ENCODE measurements at places on chromosomes 5 and 9.
A peak's percentile ranks its signal among the peaks of the same experiment; 100 is the strongest.

DNA sequence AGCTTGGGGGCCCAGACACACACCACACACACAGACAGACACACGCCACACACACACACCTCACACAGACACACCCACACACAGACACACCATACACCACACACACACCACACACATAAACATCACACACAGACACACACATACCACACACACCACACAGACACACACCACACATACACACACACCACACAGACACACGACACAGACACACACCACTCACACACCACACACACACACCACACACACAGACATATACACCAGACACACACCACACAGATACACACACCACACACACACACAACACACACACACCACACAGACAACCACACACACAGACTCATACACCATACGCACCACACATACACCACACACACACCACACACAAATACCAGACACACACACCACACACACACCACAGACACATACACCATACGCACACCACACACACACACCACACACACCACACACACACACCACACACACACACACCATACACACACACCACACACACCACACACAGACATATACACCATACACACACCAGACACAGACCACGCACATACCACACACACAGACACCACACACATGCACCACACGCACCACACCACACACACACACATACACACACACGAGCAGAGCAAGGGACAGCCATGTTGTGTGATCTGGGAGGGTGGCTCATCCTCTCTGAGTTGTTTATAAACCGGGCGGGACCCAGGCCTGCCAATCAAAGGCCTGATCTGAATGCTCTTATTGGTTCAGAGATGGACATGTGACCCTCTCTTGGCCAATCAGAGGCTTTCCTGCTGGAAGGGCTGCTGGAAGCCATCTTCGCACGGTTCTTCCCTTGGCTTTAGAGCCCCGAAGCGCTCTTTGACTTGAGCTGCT lies 148.3 kb downstream of the GAPVD1 start:
- peak; percentile 57 for DNase-seq

- no peak for DNase-seq
Measured at GRCh38 chr9:10260501-10260900, 352.3 kb downstream of the PTPRD start.

DNA sequence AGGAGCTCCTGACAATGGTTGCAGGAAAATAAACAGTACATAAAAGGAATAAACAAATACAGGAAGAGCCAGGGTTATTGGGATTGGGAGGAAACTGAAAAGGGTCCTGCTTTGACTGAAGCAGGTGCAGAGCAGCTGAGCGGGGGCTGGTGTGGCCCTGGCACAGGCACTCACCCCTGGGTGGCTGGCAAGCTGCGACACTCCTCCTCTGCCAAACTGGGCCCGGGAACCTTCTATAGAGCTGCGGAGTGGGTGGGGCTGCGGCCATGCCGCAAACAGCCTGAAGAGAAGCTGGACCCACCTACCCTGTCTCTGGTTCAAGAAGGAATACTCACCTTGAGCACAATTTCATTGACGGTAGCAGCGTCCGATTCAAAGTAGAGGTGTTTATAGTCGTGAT lies 182.5 kb downstream of the GAPVD1 start:
- DNase-seq, result no peak

DNA sequence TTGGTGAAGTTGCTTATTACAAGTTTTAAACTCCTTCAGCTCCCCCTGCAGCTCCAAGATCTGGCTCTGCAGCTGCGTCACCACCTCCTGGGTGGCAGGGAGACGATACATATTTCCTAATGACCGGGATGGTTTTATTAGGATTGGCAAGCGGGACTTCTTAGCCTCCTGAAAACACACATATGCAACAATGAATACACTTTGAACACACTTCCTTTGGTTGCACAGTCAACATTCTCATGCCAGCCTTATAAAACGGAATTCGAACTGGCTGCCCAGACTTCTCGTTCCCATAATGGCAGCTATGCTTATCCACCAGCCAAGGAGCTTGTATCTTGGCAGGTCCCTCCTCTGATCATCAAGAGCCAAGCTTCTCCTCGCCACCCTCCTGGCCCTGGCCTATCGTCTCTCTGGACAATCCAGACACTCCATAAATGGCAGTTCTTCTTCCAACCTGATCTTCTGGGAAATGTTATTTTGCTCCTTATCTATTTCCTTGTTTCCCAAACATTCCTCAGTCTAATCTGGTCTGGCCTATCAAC lies 131.9 kb downstream of the CDK5RAP2 start:
- DNase-seq, result no peak

DNA sequence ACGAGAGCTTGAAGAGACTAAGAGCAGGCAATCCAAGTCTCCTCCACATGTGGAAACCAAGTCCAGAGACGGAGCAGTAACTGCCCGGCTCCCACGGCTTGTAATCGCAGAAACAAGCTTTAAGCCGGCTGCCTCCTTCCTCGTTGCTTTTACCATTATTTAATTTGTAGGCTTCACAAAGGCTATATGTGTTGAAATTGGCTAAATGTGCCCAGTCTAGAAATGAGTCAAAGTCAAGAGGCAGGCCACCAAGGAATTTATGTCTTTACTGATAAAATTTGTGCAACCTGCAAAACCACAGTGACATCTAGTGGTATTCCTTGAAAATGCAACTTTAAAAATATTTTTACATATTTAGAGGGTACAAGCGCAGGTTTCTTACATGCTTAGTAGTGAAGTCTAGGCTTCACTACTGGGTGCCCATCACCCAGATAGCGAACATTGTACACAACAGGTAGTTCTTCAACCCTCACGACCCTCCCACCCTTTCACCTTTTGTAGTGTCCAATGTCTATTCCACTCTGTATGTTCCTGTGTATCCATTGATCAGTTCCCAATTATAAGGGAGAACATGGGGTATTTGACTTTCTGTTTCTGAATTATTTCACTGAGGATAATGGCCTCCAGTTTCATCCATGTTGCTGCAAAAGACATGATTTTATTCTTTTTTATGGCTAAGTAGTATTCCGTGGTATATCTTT lies 33.5 kb upstream of the EBF1 start:
- DNase-seq, result peak; percentile 42

GRCh38 chr5:14557791-14558415 lies 23.7 kb upstream of the OTULINL start:
- no peak for DNase-seq

- peak; percentile 93 for DNase-seq
Measured at GRCh38 chr5:172659909-172660628, 19.0 kb downstream of the NEURL1B start.

GRCh38 chr5:81856948-81857928 lies 106.3 kb upstream of the SSBP2 start:
- DNase-seq, result peak; percentile 74

DNA sequence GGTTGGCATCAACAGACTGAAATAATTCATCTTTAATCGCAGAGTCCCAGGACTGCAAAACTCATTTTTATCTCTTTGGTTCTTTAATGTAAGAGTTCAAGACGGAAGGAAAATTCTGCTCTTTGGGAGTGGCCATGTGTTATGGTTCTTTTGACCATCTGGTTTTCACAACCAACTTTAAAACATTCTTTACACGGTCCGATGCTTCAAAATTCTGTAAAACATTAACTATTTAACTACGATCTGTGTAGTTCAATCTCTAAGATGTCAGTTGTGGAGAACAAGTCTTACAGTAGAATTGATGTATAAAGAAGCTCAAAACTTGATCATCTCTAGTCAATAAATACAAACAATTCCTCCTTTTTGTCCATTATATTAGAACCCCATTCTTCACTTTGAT lies 83.0 kb downstream of the CMYA5 start:
- no peak for DNase-seq

- DNase-seq, result no peak
Measured at GRCh38 chr5:78367318-78367991, 7.0 kb downstream of the SCAMP1 start.

DNA sequence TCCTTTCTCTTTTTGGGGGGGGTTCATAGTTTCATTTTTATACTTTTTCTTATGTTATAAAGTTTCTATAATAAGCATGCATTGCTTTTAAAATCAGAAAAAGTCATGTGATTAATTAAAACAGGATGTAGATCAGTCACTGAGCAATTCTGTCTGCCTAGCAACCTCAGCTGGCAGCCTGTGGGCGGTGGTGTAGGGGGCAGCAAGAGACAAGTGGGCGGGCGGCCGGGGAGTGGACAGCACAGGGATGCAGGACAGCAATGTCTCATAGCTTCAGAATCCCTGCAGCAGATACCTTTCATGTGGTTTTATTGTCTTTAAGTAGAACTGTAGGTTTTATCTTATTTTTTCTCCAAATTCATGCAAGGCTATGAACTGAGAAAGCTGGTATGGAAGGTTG lies 101.9 kb upstream of the S1PR3 start:
- DNase-seq, result no peak

DNA sequence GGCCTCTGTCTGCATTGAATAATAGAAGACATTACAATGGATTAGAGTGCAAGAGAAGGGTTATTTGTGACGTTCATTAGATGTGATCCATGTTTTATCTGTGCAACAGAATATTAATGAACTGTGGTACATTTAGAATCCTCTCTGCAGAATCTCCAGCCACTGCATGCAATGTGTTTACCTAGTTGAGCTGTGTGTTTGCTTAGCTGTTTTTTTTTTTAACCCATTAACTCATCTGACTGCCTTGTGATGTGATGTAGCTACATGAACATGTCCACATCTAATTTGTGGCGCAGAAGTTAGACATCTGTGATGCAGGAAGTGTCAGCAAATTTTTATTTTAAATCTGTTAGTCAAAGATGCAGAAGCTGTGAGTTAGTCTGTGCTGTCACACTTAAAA lies 236.9 kb downstream of the CD180 start:
- no peak for DNase-seq

GRCh38 chr5:82352146-82352791 lies 74.1 kb upstream of the RPS23 start:
- DNase-seq, result no peak

GRCh38 chr5:113487416-113487780 lies 855 bp downstream of the MCC start:
- DNase-seq, result no peak

DNA sequence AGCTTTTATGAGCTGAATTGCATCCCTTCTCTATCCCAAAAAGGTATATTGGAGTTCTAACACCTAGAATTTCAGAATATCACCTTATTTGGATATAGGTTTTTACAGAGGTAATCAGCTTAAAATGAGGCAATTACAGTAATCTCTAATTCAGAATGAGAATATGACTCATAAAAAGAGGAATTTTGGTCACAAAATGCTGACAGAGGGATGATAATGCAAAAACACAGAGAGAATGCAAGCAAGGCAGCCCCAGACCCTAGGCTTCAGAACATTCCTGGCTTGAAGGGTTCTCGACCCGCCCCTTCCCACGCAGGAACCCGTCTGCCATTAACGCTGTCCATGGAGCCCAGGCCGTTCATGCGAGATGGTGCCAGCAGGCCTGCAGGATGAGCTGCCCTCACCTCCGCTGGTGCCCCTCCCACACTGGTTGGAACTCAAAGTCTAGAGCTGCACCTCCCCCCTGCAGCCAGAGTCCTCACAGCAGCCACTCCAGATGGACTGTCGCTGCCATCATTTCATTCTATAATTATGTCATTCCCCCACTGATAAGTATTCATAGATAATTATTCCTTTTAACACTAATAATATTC lies 1173.4 kb upstream of the ACO1 start:
- no peak for DNase-seq

DNA sequence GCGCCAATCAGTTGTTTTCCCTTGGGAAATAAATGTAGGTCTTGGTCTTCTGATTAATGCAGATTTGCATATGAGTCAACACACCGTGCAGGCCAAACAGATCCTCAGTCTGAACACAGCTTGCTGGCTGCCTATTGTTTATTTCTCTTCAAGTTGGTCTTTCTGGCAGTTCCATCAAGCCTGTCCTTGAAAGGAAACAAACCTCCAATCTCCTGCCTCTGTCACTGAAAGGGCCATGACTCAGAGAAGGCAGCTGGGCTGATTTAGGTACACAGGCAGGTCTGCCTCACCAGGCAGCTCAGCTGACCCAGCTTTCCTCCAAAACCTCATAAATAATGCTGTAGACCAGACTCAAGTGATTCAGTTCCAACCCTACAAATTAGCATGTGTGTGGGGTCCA lies 175.9 kb downstream of the MAN2A1 start:
- DNase-seq, result no peak

DNA sequence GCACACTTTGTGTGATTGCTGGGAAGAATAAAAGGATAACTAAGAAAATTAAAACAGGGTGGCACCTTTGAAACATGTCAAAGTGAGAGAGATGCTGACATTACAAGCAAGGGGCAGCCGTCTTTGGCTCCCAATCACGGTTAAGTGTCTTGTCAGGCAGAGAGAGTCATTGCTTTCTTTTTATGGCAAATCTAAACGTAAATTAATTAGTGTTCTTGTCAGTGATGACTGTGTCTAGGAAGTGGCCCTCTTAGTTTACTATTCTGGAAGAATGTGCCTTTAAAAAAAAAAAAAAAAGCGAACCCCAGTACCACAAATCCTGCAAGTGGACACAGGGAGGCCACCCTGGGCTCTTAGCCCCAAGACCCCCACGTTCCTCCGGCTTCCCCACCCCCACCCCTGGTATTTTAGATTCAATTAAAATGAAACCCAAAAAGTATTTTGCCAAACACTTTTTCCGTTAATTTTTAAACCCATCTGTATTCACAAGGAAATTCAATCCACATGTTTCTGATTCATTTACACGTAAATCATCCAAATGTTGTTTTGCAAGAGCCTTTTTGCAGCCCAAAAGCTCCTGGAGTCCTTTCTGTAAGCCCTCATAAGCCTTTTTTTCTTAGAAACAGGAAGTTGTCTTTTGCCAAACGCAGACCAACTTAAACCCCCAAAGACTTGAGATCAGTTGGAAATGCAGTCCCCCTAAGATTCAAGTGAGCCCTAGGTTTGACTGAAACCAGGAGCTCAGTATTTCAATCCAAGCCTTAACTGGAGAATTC lies 399.3 kb downstream of the EBF1 start:
- no peak for DNase-seq

DNA sequence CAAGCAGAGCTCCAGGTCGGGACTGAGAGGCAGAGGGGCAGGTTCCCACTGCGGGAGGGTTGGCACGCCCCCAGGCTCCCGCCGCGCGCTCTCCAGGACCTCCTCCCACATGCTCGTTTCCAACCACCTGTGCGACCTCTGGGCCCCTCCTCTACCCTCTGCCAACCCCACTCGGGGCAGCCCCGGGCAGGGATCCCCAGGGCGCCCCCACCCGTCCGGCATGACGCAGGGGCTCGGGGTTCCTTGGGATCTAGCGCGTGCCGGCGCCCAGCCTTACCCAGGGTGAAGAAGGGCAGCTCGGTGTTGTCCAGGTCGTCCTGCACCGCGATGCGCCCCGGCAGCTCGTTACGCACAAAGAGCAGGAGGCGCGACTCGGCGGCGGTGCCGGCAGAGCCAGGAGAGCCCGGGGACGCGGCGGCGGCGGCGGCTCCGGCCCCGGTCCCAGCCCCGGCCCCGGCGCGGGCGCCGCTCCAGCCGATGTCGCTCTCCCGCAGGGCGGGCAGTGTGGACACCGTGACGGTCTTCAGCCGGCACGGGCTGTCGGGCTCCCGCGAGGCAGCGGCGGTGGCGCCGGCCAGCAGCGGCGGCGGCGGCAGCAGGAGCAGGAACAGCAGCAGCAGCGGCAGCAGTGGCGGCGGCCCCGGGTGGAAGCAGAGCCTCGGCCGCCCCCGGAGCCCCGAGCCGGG lies 494 bp downstream of the ASTN2 start:
- peak; percentile 67 for DNase-seq

GRCh38 chr9:89471390-89471789 lies 26.5 kb downstream of the SEMA4D start:
- DNase-seq, result no peak

- DNase-seq, result no peak
Measured at GRCh38 chr5:144365885-144366284, 195.2 kb downstream of the KCTD16 start.

Measured in right cardiac atrium (tissue), 5 donors.